ENCODE measurements at places on chromosomes 6 and 20.

- DNase-seq, result no peak
Measured at GRCh38 chr6:44211284-44211683, 5.4 kb upstream of the MYMX start.

DNA sequence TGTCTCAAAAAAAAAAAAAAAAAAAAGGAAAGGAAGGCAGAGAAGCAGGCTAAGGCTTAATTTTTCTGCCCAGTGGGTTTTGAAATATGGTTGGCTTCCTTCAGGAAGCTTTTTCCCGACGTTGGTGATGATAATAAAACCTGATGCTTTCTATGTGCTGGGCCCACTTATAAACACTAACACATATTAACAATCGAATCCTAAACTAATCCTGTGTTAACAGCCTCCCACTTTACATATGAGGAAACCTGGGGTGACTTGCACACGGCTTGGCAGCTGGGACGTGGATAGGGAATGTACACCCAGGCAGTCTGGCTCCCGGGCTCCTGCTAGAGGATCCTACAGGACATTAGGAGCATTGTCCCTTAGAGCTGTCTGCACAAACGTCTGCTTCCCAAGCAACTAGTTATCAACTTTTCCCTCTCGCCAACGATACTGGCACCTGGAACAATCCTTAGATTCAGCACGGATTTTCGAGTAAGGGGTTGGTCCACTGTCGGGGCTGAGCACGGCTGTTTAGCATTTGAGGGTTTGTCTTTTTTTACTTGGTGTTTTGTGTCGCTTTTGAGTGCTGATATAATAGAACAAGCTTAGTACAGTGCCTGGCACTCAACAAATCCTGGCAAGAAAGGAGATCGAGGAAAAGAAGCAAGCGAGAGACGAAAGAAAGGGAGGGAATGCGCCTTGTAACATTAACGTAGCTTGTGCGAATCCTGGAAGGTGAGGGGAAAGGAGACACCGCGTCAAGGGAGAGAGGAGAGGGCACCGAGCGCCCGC is 622 bp upstream of the KIZ start:
- DNase-seq, result no peak

- no peak for DNase-seq
Measured at GRCh38 chr20:33518071-33518470, 28.2 kb downstream of the CBFA2T2 start.

DNA sequence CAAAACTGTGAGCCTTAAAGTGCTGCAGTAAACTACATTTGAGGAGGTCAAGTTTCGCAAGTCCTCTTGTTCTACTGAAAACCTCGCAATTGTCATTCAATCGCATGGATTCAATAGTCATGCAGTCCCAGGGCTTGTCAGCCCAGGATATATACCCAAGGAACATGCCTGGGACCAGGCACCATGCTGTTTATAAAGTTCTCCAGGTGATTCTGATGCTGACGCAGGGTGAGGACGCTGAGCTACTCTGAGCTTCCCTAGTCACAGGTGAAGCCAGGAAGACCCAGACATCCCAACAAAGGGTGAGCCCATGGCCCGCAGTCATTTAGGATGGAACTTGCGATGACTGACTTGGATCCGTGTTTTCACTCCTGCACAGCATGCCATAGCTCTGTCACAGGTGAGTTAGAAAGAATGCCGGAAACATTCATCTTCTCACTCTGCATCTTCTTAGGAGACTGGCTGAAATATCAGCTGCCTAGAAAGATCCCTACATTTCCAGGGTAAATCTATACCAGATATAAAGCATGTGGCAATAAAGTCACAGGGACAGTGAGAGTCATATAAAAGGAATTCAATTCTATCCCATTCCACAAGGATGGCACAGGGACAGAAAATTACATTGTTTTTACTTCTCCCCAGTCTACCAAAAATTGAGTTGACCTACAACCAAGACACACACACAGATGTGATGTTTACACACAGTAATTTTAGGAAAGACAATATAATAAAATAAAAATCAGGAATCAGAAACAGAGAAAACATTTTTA is 27.0 kb upstream of the SSTR4 start:
- DNase-seq, result no peak

GRCh38 chr6:164929408-164929977 is 379.9 kb downstream of the C6orf118 start:
- no peak for DNase-seq

GRCh38 chr6:16299861-16300260 is 61.5 kb downstream of the GMPR start:
- DNase-seq, result no peak

DNA sequence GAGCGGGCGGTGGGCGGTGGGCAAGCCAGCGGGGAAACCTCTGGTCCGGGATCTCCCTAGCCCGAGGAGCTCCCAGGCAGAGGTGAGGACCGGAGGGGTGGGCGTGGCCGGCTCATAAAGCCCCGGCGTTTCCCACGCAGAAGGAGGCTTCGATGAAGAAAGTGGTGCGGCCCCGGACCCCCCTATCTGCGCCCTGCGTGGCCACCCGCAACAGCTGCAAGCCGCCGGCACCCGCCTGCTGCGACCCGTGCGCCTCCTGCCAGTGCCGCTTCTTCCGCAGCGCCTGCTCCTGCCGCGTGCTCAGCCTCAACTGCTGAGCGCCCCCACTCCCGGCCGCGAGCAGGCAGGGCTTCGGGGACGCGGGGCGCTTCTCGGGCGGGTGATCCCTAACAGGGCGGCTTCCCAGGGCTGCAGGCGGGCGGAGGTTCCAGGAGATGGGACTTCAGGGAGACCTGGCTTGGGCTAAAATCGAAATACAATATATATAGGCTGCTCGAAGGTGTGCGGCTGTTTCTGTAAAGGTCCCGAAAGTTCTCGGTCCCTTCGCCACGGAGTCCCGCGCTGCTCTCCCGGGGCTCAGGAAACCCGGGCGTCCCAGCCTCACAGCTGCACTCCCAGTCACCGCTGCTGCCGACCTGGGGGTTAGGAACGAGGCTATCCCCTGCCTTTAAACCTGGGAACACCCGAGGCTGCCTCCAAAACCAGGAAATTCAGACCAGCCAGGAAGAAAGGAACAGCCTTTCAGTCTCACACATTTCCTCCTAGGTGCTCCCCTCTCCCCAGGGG is 27.8 kb downstream of the ASIP start:
- DNase-seq, result peak; percentile 60

DNA sequence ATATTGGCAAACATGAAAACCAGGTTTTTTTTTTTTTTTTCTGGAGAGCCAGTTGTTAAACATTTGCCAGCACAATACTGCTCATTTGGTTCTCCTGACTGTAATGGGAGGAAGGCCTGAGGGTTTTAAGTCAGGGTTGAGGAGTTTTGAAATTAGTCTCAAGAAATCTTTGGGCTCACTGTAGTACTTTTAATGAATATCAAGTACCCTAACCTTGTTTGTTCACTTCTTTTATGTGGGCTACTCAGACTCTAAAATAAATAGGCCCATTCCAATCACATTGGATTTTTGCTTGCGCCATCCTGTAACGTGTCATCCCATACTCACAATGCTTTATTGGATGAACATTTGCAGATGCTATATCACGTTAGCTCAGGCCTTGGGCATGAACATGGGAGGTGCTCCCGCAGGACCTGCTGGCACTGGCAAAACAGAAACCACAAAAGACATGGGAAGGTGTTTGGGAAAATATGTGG is 146.9 kb downstream of the DNAH8 start:
- no peak for DNase-seq

DNA sequence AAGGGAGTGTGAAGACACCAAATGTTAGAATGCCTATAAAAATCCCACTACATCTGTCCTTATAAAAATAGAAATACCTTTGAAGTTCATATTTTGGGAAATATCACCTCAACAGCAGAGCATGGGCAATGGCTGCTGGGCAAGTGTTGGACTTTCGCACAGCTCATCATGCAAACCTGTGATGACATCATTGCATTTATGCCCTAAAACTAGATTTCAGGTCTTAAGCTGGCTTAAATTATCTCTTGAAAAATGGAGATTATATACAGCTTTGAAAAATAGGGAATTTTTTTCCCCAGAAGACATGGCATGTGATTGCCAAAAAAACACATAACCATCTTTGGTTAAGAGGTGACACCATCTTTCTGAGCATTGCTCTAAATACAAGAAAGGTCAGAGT is 197.8 kb downstream of the UST start:
- DNase-seq, result no peak

GRCh38 chr6:48567016-48567415 is 456.0 kb upstream of the PTCHD4 start:
- no peak for DNase-seq
